Stimulated activated CD8-positive, alpha-beta memory T cell treated with anti-CD3 and anti-CD28 coated beads, Interleukin-4, amount 100 ng/mL, for 1 hour (primary cell): ENCODE measurements at places on chromosomes 5 and 9.

GRCh38 chr5:69477170-69477569, 15.4 kb upstream of the OCLN start:
- no peak for DNase-seq

GRCh38 chr9:512555-513272, 298.0 kb downstream of the DOCK8 start:
- DNase-seq, result no peak

DNA sequence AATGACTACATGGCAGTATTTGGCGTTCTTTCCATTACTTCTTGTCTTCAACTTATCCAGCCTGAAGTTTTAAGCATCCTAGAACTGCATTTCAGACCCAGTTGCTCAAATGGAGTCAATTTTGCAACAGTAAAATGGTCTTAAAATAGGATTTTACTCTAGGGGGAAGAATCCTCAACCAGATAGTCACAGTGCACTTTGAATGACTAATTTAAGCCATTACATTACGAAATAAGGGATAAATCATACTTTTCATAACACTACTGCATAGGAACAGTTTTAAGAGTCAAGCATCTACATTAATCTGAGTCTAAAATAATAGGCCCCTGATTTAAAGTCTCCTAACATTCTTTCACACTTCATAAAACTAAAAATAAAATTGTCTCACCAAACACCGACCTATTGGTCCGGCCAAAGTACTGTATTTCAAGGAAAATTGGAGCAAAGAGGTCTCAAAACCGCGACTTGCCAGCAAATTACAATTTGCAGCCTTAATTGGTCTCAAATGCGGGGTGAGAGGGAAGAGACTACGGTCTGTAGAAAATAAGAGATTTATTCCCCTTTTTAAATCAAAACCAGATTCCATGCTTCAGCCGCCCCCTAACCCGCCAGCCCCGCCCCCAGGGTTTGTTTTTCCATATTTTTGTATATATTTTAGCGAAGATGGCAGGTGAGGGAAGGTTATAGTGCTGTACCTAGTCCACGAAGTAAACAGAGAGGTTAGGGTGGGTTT, 1.2 kb upstream of the SMARCA2 start:
- no peak for DNase-seq

DNA sequence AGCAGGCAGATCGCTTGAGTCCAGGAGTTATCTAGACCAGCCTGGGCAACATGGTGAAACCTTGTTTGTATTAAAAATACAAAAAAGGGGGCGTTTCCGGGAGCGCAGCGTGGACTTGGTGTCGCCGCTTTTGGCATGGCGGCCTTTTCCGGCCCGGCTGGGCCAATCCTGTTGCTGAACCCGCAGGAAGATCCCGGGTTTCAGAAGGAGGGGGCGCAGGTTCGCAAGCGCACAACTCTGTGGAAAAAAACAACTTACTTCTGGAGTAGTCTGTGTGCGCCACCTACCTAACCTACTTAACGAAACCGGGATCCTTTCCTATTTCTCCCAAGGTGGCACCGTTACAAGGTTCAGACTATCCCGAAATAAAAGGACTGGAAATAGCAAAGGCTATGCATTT, 198.6 kb downstream of the MSX2 start:
- no peak for DNase-seq

DNA sequence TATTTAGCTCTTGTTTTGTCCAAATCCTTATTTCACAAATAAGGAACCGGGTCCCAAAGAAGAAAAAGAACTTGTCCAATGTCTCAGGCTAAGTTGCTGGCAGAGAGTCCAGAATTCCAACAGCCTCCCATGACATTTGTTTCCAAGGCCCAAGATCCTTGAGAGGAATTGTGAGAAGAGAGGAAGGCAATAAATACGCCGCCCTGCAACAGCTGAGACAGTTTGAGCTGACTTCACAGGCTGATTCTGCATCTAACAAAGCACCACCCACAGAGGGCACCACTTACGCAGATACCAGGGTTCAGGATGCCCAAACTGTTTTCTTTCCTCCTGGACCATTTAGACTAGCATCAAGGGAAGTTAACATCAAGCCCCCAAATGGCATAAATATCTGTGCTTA, 211.3 kb downstream of the FAM114A2 start:
- no peak for DNase-seq

GRCh38 chr9:18785604-18786003, 247.4 kb downstream of the SAXO1 start:
- no peak for DNase-seq

GRCh38 chr9:114431003-114431402, 43.2 kb upstream of the AKNA start:
- no peak for DNase-seq

- DNase-seq, result no peak
Measured at GRCh38 chr5:173355561-173355960, 27.3 kb upstream of the STC2 start.
